Muscle of leg (tissue), 16 donors: ENCODE measurements at places on chromosomes 5 and 9.

DNA sequence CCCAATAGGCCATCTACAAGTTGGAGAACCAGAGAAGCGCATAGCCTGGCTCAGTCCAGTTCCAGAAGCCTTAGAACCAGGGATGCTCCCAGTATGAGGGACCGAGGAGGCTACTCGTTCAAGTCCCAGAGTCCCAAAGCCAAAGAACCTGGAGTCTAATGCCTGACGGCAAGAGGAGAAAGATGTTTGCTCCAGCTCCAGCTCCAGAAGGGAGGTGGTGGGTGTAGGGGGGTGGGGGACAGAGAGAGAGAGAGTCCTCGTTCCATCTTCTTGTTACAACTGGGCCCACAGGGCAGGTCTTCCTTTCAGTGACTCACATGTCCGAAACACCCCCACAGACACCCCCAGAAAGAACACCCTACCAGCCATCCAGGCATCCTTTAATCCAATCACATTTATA lies 63.9 kb downstream of the SEC61B start:
- H3K27ac ChIP-seq, result no peak overlapping the region
- H3K4me3 ChIP-seq, result no peak overlapping the region
- H3K27me3 ChIP-seq, result no peaks in the 10 kb centered on the region
- no peaks in the 10 kb centered on the region for H3K36me3 ChIP-seq

DNA sequence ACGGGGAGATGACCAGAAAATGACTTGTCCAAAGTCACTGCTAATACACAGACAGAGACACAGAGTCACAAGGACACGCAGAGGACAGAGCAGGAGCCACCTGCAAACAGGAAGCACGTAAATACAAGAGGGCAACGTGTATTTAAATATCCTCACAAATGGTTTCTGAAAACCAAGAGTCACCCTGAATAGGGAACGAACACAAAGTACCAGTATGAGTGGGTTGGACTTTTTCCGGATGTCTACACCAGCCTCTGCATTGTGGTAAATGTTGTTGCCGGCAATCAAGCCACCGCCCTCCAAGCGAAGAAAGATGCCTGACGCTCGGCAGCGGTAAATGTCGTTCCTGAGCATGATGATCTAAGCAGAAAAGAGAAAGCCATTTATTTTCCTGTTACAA lies 44.5 kb downstream of the FBXO10 start:
- no peaks in the 10 kb centered on the region for H3K4me1 ChIP-seq
- H3K4me3 ChIP-seq, result no peak overlapping the region
- no peak overlapping the region for H3K27ac ChIP-seq

DNA sequence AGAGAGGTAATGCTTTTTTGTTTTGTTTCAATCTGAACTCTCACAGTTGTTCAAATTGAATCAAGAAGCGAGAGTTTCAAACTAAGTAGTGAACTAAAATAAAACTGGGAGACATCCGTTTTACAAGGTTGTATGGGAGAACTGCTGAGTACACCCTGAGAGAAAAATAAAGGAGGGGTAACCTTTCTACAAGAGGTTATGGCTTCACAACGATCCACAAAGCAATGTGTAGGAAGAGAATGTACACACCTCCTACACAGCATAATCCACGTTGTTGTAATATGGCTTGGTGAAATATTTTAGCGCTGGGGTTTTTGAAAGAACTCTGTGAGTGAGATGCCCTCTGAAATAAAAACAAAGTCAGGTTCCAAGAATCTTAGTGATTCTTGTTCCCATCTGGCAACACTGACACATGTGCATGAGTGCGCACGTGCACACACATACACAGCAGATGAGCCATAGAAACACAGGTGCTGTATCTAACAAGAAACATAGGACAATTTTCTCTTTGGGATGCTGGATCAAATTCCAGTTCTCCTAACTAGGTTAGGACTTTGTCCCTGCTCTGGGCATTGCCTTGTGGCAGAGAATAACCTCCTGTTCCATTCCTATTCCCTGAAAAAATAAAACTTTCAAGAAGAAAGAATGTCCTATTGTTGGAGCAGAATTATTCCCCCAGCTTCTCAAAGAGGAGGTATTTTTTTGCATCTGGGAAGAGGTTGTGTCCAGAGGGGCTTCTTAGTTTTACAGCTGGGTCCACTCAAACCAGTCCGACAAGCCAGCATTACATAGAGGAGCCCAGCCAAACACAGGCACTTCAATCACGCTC lies 94.5 kb upstream of the EFNA5 start:
- H3K4me3 ChIP-seq, result no peak overlapping the region
- no peaks in the 10 kb centered on the region for H3K4me1 ChIP-seq
- H3K36me3 ChIP-seq, result no peaks in the 10 kb centered on the region
- H3K27ac ChIP-seq, result no peak overlapping the region
- no peaks in the 10 kb centered on the region for H3K27me3 ChIP-seq

GRCh38 chr5:94313188-94313587 lies 305.2 kb downstream of the KIAA0825 start:
- DNase-seq, result no peak
- no peaks in the 10 kb centered on the region for H3K36me3 ChIP-seq
- H3K27me3 ChIP-seq, result no peaks in the 10 kb centered on the region
- H3K4me1 ChIP-seq, result no peaks in the 10 kb centered on the region
- H3K27ac ChIP-seq, result no peak overlapping the region
- H3K4me3 ChIP-seq, result no peak overlapping the region
